HT-29 (cell line): ENCODE measurements at places on chromosomes 5 and 9. TPM values are rescaled to one million over a fixed set of nuclear protein-coding genes. Genes with fewer than 3 reads are reported as not detected.

Gene NRARP
- 107 and 116 TPM in 2 replicates for total RNA-seq

Gene LEAP2
- 0.64 and 1.5 TPM in 2 replicates for total RNA-seq

Gene ARHGEF39
- total RNA-seq: 16.2 and 23.4 TPM in 2 replicates

Gene C9orf43
- total RNA-seq: 0.92 and 1.1 TPM in 2 replicates

Gene SCGB3A2
- not detected in 2 replicates for total RNA-seq

Gene FCN1
- total RNA-seq: not detected in 2 replicates

Gene NXNL2
- total RNA-seq: not detected in 2 replicates

Gene ZNF483
- total RNA-seq: not detected in 2 replicates

Gene CBY3
- total RNA-seq: not detected in 2 replicates

Gene C5orf58
- not detected in 2 replicates for total RNA-seq

Gene COL15A1
- not detected in 2 replicates for total RNA-seq
